ENCODE measurements at places on chromosomes 6 and 20.

GRCh38 chr6:35177596-35177995, 36.2 kb upstream of the SCUBE3 start:
- DNase-seq = no peak

DNA sequence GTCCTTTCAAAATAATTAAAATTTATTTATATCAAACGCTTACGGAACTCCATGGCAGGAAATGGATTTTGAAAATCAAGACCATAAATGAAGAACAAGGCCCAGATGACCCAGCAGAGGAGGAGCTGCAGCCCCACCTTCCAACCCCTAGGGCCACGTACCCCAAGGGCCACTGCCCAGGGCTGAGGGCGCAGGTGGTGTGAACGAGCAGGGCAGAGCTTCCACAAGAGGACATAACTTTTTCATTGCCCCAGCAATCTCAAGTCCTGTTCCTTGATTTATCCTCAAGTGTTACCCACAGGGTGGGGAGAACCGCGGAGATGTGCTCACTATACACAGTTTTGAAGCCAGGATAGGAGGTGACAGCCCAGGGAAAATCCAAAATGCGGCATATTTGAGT, 42.8 kb downstream of the PSMG4 start:
- DNase-seq = no peak

DNA sequence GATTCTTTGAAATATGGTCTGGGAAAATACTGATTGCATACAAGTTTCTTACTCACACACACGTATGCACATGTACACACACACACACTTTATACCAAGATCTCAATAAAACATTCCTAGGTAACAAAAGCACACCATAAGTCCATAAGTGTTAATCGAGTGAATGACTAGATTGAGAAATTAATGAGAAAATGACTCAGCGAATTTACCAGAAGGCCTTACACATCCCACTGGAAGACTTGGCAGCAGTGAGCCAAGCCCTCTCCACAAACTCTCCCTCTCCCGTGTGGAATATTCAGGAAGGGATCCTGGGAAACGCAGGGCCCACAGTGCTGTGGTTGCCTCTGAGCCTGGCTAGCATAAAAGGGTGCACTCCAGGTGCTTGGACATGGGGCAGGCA, 227.2 kb downstream of the LY86 start:
- no peak for DNase-seq

- DNase-seq = no peak
Measured at GRCh38 chr6:85250586-85251220, 199.2 kb upstream of the NT5E start.

DNA sequence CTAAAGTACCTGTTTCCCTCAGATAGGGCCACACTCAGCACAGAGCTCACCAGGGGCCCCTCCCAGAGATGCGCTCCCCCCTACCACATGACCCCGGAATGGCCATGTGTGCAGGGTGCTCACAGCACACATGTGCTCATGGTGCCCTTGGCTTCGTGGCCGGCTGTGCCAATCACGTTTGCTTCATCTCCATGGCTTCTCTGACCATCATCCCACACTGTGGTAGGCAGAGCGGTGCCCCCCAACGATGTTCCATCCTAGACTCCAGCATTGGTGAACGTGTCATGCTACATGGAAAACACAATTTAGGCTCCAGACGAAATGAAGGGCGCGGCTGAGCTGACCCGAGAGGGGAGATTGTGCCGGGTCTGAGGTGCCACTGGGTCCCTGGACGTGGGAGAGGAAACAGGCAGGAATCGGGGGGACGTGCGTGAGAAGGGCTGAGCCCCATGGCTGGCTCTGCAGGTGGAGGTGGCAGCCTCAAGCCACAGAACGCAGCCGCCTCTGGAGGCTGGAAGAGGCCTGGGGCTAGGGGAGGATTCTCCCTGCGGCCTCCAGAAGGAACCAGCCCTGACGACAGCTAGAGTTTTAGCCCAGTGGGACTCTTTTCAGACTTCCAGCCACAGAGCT, 126.5 kb downstream of the DLL1 start:
- no peak for DNase-seq

GRCh38 chr6:93678841-93679454, 259.6 kb upstream of the EPHA7 start:
- DNase-seq = no peak

DNA sequence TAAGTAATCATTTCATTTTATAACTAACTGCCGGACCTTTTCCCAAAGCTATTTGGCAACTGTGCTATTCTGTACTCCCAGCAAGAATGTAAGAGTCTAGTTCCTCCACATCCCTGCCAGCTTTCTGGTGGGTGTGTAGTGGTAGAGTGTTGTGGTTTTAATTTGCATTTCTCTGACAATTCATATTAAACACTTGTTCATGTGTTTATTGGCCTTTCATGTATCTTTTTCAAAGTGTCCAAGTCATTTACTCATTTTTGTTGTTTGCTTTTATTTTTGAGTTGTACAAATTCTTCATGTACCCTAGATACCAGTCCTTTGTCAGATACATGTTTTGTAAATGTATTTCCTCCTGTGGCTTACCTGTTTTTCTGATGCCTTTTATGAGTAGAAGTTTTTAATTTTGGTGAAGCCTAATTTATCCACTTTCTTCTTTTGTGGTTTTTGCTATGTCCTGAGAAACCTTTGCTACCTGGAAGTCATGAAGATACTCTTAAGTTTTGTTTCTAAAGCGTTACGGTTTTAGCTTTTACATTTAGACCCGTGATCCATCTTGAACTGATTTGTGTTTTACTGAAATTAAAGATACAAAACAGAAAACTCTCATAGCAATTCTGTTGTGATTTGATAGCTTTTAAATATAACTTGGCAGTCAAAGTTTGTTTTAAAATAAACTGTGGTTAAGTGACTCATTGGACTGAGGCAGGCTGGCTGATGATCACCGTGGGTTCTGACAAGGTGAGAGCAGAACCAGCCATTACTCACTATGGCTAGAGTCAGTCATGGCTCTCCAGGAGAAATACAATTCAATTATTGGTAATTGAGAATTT, 8.0 kb downstream of the MYLIP start:
- no peak for DNase-seq

DNA sequence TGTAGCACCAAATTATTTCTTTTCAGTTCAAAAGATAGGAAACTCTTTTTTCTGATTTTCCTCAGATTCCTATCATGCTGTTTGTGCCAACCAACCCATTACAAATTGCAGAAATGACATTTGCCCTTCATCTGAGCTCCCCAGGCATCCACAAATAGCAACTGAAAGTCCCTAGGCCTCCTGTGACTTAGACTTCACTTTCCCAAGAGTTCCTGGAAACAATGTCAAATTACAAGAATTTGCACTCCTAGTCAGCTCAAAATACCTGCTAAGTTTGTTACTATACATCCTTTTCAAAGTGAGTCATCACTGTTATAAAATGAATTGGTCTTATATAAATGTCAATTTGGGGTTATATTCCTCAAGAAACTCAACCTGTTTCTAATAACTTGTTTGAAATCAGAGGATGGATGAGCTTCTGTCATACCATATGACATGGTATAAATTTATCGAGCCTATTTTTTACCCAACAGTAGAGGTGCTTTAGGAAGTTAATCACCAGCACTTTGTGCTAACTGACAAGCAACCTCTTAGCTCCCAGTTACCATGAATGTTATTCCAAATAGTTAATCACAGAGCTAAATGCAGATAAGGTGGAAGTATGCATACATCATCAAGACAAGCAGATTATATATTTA, 256.5 kb downstream of the HACE1 start:
- no peak for DNase-seq

DNA sequence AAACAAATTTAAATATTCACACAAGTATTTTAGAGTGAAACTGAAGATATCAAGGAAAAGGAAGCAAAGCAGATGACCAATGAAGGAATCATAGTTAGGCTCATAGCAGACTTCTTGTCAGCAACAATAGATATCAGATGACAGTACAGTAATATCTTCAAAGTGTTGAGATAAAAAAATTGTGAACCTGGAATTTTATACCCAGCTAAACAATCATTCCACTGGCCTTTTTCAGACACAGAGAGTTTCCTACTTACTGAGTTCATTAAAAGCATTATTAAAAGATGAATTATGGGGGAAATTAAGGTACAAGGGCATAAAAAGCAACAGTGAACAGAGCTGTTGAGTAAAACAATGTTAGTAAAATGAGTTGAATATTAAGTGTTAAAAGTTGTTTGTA, 254.6 kb downstream of the UST start:
- no peak for DNase-seq

- DNase-seq = no peak
Measured at GRCh38 chr6:137581019-137581707, 87.0 kb upstream of the OLIG3 start.

- DNase-seq = no peak
Measured at GRCh38 chr6:2055911-2056310, 189.5 kb downstream of the GMDS start.

GRCh38 chr20:23702021-23702420, 13.2 kb upstream of the CST4 start:
- no peak for DNase-seq

GRCh38 chr6:9647599-9647998, 767.3 kb downstream of the TFAP2A start:
- DNase-seq = no peak
